Activated T-helper 9 cell treated with anti-CD3 and anti-CD28 coated beads, Interleukin-2, amount 50 U/mL, for 16 hours (primary cell): ENCODE measurements at places on chromosomes 7 and 10.

GRCh38 chr7:137306748-137307147 lies 36.8 kb downstream of the PTN start:
- DNase-seq = no peak

GRCh38 chr7:150735596-150736358 lies 1.4 kb upstream of the GIMAP5 start:
- DNase-seq = no peak

DNA sequence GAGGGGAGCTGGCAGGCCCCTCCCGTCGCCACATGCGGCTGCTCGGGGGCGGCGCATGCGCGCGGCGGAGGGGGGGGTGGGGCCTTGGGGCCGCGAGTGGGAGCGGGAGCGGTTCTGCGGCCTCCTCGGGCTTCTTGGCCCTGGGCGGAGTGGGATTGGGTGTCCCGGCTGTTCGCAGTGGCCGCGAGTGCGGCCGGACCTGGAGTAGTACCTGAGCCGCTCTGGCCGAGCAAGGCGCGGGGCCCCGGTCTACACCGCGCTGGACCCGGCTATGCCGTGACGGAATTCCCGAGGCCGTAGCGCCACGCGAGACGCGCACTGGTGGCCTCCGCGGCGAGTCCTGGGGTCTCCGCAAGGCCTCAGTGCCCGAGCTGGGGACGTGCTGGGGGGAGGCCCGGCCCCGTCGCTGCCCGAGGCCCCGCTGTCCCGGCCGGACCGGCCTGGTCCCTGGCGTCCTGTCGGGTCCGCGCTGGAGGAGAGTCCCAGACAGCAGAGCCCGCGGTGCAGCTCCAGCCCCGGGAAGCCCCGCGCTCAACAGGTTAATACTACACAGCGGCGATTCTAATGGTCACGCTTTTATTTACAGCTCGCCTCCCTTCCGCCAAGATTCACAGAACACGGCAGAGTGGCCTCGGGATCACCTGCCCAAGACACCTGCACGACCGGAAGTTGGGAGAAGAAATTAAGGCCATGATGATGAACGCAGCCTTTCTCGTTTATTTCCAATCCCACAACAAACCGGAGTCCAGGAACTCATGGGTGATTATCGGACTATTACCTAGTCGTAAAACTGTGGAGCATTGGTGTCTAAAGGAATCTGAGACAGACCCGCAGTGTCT lies 671 bp upstream of the PAXIP1 start:
- DNase-seq = peak; percentile 75

GRCh38 chr10:16049782-16050181 lies 189.5 kb upstream of the MINDY3 start:
- no peak for DNase-seq

- no peak for DNase-seq
Observed at GRCh38 chr10:129029051-129029450, 438.0 kb upstream of the MGMT start.

- no peak for DNase-seq
Observed at GRCh38 chr10:5594271-5595049, 69.7 kb downstream of the CALML3 start.

GRCh38 chr7:79998363-79998762 lies 136.3 kb upstream of the GNAI1 start:
- DNase-seq = no peak

- DNase-seq = no peak
Observed at GRCh38 chr10:13739183-13739582, 152.4 kb downstream of the PRPF18 start.

DNA sequence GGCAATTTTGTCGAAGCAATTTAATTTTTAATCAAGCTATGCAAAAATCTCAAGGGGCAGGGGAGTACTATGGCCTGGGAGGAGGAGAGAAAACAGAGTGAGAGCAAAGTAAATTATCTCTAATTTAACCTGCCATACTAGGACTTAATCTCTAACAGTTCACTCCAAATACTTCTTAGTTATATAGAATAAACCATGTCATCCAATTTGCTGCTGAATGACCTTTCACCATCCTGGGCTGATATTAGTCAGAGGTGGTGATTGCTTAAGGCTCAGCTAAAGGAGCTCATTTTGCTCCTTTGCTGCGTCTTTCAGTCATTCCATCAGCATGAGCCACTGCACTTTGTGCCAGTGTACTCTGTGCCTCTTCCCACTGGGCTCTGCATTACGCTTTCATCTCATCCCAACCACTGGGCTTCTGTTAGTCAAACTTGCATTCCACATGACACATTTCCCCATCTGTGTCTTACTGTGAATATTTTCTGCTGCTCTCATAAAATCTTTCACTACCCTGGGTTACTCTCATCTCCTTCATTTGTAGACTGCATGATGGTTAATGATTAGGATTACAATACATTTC lies 84.3 kb downstream of the CD36 start:
- no peak for DNase-seq

- peak; percentile 56 for DNase-seq
Observed at GRCh38 chr10:62732841-62733653, 71.5 kb upstream of the ADO start.

- no peak for DNase-seq
Observed at GRCh38 chr10:78959924-78960285, 108.9 kb upstream of the ZMIZ1 start.

DNA sequence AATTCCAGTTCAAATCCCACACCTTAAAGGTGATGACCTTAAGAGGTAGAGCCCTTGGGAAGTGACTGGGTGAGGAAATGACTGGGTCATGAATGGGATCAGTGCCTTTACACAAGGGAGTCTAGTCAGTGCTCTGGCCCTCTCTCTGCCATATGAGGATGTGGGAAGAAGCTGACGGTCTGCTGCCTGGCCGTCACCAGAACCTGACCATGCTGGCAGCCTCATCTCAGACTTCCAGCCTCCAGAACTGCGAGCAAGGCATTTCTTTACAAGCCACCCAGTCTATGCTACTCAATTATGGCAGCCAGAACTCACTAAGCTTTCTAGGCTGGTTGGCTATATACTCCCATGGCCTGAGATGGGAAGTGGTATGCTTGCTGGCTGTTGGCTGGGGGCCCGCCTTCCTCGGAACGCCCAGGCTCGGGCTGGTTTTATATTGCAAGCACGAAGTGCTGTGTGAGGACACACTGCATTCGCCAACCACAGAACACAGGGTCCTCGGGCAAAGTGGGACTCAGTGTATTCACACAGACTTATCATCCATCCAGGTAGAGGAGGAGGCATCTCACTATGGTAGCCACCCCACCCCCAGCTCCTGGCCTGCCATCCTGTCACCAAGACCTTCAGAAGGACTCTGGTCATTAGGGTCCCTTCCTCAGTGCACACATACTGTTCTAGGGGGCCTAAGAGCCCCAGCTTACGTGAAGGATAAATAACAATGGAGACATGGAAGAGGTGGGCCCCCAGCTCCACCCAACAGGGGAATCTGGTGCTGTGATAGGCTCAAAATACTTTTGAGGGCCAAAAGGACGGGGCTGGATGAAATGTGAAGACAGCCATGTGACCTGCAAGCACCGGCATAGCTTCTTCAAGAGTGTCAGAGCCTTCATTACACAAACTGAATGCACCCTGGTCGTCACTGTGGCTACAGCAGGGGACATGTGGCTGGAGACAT lies 49.0 kb downstream of the ZRANB1 start:
- no peak for DNase-seq

DNA sequence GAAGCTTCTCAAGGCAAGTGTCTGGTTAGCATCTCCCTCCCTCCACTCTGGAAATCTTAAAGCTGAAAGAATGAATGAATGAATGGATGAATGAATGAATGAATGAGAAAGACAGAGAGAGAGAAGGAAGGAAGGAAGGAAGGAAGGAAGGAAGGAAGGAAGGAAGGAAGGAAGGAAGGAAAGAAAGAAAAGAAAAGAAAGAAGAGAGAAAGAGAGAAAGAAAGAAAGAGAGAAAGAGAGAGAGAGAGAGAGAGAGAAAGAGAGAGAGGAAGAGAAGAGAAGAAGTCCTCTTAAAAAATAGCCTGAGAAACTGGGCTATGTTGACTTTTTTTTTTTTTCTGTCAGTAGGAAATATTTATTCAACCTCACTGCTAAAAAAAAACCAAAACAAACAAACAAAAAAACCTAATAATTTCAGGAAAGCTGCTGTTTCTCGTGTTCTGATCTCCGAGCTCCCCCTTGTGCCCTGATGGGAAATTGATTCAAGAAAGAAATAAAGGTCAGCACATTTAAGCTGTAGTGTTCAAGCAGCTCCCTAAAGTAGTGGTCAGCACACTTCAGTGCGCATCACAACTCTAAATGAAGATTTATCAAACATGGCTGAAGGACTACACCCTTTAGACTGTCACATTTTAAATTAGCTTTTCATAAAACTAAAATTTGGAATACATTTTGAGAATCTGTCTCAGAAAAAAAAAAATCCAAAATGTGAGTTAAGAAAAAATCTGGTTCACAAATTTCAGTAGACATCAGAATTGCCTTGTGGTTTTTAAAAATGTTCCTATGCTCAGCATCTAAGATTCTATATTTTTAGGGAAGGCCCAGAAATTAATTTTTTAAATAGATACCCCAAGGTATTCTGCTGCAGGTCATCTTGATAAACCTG lies 154.3 kb downstream of the ELAPOR2 start:
- DNase-seq = no peak

DNA sequence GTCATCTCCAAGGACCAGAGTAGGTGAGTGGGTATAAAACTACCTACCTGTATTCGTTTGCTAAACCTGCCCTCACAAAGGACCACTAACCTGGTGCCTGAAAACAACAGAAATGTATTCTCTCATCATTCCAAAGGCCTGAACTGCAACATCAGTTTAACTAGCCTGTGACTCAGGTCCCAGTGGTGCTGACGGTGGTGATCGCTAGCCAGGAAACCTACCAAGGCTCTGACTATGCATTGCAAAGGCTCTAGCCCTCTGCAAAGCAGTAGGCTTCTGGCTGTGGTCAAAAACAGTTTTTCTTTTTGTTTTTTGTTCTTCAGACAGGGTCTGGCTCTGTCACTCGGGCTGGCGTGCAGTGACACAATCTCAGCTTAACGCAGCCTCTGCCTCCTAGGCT lies 107.5 kb downstream of the NPTX2 start:
- no peak for DNase-seq

- DNase-seq = no peak
Observed at GRCh38 chr7:46972205-46972604, 609.7 kb downstream of the TNS3 start.

- no peak for DNase-seq
Observed at GRCh38 chr7:121012170-121012874, 23.8 kb downstream of the CPED1 start.

DNA sequence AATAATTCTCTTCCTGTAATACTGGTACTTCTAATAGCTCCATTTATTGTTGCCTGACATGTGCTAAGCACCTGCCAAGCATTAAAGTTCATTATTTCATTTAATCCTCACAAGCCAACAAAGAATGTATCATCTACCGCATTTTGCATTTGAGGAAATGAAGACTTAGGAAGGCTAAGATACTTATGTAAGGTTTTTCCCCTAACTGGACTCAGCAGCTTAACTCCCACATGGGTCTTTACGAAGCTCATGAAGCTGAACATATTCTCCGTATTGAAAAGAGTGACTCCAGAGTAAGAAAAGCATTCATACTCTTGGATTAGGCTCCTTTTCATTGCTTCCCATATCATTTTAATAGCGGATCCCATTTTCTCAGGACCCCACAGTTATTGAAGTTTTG lies 155.7 kb upstream of the TMEM72 start:
- DNase-seq = no peak

GRCh38 chr10:70785190-70785589 lies at the start of gene TBATA:
Gene TBATA, minus strand, starts transcription at chr10:70785377. Its CDS starts 1,998 bp downstream, at chr10:70783379.
- DNase-seq = no peak

- DNase-seq = no peak
Observed at GRCh38 chr7:34036051-34036920, 130.9 kb downstream of the BMPER start.

DNA sequence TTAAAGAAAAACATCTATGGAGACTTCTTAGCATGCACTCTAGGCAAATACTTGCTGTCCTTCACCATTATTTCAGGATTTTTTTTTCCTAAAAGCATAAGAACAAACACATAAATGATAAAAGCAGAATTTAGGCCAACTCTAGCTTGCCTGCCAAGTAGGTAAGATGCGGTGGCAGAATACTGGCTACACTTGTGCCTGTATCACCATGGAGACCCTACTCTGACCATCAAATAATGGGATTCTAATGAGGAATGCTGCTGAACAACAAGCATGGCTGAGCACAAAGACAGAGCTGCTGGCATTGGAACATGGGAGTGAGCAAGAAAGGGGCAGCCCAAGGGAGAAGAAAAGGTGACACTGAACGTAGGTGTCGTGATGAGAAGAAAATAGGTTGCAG lies 18.5 kb upstream of the TAS2R40 start:
- no peak for DNase-seq

- DNase-seq = no peak
Observed at GRCh38 chr7:87512906-87513305, 37.4 kb upstream of the ABCB4 start.

- DNase-seq = peak; percentile 71
Observed at GRCh38 chr10:128064108-128064969, 61.9 kb downstream of the MKI67 start.

GRCh38 chr7:11843113-11843765 lies 11.2 kb upstream of the THSD7A start:
- no peak for DNase-seq

DNA sequence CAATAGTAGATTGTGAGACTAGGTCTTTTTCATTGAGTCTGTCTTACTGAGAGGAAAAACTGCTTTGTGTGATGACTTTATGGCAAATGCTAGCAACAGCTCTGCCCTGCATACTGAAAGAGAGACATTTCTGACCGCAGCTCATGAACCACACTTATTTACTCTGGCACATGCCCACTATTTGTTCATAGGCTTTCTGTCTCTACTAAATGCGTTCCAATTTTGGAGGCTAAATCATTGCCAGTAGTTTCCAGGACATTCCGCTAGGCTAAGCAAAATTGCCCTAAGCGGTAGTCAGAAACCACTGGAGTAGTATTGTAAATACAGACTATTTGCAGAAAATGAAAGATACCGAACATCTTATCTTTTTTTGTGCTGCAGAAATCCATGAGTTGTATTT lies 55.6 kb upstream of the DLX6 start:
- DNase-seq = no peak

GRCh38 chr7:16078076-16078952 lies 343.0 kb downstream of the CRPPA start:
- DNase-seq = no peak

GRCh38 chr10:122307669-122308416 lies 36.7 kb downstream of the BTBD16 start:
- DNase-seq = no peak

DNA sequence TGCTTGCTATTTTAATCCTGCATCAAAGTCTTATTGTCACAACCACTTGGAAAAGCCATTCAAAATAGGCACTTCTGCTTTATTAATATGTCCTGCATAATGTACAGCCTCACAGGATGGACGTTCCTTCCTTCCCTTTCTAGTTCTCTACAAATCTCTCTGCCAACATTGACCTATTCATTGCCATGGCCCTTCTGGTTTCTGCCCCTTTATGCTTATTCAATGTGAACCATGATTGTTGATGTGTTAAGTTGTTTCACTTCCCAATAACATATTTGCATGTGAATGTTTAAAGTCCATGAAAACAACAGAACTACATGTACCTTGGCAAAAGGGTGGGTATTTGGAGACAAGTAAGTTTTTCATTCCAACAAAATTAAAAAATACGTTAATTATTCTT lies 45.7 kb downstream of the COL28A1 start:
- DNase-seq = no peak

GRCh38 chr7:149317986-149318672 lies 56.1 kb downstream of the ZNF783 start:
- DNase-seq = no peak

- no peak for DNase-seq
Observed at GRCh38 chr7:149467321-149467859, 6.5 kb upstream of the ZNF777 start.
